Activated T-helper 2 cell treated with anti-CD3 and anti-CD28 coated beads, Interferon-gamma antibody, Interleukin-2, Interleukin-4, amounts not matched to agents 10 μg/mL and 5 μg/mL and 100 μg/mL, durations not matched to agents 14 hours and 24 hours and 36 hours (primary cell): ENCODE measurements at places on chromosomes 5 and 9. TPM values are rescaled to one million over a fixed set of nuclear protein-coding genes. Genes with fewer than 3 reads are reported as not detected.

DNA sequence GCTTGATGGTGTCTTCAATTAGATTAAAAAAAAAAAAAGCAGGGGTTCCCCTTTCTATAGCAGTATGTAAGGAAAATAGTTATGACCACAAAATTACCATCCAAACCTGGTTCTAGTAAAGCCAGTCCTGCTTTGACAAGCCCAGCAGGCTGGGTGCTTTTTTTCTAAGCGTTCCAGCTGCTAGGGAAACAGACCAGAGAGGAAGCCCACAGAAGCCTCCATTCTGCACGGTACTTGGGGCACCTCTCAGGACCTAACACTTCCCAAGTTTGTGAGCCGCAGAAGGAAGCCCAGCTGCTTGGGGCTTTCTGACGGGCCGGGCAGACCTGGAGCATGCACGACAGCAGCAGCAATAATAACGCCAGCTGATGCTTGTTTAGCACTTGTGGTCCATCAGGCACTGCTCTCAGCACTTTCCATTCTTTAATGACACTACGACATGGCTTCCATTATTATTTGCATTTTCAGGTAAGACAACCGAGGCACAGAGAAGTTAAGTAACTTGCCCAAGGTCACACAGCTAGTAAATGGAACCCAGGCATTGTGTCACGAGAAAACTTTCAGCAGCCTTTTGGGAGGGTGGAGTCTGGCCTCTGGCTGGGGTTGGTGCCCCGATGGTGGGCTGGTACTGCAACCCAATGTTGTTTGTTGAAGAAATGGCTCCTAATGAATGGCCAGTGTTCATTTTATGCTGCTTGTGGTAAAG is 15.4 kb downstream of the LMX1B start:
- DNase-seq, result no peak

IL4 gene
- 21.6 and 25.8 TPM in 2 replicates for total RNA-seq

DNA sequence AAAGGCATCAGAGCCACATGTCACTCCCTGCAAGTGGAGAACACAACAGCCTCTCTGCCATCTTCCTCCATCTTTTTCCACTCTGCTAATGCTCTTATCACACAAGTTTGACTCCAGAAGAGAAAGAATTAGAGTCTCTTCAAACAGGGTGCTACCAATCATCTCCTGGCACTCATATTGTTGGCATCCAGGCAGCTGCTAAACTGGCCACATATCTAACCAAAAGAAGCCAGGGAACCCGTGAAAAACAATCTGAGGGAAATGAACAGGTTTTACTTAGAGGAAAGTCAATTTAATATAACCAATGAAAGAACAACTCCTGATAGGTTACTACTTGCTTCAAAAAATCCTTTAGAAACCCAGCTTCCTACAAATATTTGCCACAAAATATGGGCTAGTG is 117.2 kb downstream of the SLC25A46 start:
- DNase-seq, result no peak

- DNase-seq, result no peak
Measured at GRCh38 chr5:169908864-169909263, 71.4 kb downstream of the INSYN2B start.

DNA sequence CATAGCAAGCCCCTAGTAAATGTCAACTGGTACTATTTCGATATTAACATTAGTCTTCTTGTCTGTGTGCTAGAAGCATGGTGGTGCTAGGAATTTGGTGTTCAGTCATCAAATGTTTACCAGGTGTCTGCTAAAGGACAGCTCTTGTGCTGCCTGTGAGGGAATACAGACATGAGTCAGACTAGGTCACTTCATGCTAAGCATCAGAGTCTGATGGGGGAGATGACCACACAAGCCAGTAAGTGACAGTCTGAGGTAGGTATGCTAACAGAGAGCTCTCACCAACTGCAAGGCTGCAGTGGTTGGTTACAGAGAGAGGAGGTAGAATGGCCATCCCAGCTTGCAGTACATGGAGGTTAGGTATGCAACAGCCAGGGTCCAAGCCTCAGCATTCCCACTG is 320.9 kb downstream of the CDK5RAP2 start:
- DNase-seq, result no peak

GRCh38 chr9:118674942-118675341 is 694.3 kb downstream of the BRINP1 start:
- no peak for DNase-seq

ARHGEF28 gene
- 0.05 and 0.11 TPM in 2 replicates for total RNA-seq

PALM2AKAP2 gene
- 0.57 TPM in 1 of 2 replicates, not detected in the other for total RNA-seq

- DNase-seq, result no peak
Measured at GRCh38 chr5:179169836-179170235, 109.7 kb downstream of the ZNF354C start.

SLC36A3 gene
- total RNA-seq, result not detected in 2 replicates

SLC1A3 gene
- total RNA-seq, result not detected in 2 replicates

SPAAR gene
- not detected in 2 replicates for total RNA-seq

GRCh38 chr9:112091810-112092209 is 83.3 kb downstream of the SUSD1 start:
- no peak for DNase-seq

NELFB gene
- total RNA-seq, result 71.4 and 72.6 TPM in 2 replicates

- DNase-seq, result no peak
Measured at GRCh38 chr9:119453490-119453911, 84.3 kb upstream of the BRINP1 start.

RMRP gene
- 5,290 and 6,583 TPM in 2 replicates for total RNA-seq

LHX6 gene
- total RNA-seq, result not detected in 2 replicates

DNA sequence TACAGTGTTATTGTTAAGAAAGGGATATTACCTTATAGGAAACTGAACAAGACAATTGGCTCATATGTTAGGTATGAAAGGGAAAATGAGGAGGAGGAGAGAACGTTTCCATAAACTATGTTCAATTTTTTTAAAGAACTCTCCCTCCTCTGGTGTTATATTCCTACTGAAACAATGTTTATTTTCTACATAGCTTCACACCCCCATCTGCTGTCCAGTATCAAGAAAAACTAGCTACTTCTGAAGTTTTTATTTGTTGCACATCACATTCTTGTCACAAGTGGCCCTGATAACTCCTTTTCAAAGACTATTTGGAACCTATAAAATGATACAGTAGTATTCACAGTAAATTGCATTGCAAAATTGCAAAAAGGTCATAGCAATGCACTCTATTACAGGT is 223.4 kb upstream of the FAM174A start:
- DNase-seq, result no peak

DNA sequence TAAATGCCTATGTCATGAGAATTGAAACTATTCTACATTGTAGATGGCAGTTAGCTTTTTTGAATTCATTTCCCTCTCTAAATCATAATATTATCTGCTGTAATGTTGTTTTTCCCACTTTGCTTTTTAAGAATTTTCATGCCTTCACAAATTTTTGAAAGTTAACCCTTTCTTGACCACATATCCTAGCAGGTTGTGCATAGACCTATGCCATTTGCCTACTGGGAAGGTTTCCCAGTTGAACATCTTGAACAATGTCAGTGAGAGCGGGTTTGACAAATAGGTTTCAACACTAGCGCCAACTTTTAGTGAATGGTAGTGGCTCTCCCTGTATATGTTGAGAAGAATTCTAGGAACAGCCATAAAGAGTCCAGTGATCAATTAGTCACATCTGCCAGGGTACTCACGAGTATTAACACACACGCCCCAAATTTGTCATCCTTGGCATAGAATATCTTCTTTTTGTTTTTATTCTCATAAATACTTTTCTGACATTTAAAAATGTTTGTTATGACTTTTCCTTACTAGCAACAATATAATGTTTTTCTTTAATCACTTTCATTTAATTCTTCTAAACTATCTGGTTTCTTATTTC is 307.6 kb downstream of the PJA2 start:
- no peak for DNase-seq

DNA sequence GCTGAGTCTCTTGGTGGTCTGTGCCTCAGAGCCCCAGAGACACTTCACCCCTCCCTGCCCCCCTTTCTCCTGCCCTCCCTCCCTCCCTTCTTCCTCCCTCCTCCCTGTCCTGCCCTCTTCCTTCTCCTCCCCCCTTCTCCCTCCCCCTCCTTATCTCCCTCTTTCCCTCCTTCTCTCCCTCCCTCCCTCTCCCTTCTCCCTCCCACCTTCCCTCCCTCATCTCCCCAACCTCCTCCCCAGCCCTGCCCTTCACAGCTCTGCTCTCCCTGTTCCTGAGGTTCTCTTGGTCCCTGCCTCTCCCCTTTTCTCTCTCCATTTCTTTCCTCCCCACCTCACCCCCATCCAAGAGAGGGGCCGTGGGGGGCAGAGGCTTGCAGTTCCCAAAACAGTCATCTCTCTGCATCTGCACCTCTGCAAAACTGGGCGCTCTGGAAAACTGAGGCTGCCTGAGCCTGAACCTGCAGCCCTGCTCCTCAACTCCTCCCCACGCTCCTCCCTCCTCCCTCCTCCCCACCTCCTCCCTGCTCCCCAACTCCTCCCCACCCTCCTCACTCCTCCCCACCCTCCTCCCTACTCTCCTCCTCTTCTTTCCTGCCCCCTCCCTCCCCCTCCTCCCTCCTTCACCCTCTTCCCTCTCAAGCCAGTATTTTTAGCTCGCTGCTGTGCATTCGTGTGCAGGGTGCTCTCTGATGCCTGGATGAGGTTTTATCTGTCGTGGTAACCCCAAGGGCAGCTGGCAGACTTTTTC is 219.1 kb downstream of the C9orf50 start:
- DNase-seq, result no peak

DNA sequence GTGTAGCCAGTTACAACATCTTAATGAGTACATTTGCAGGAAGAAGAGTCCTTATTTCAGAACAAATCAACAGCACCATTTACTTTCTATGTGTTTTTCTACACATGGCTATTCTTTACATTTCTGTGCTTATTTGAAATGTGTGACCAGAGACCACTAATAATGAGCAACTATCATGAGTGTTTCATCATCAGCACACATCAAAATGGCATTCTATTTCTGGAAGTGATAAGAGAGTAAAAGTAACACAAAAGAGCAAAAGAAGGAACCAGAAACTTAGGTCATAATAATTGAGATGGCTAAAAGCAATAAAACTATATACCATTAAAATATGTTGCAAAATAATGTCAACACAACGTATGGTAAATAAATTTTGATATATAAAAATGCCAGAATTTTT is 159.7 kb downstream of the PBX3 start:
- DNase-seq, result no peak

ADAMTS6 gene
- 1.4 and 1.7 TPM in 2 replicates for total RNA-seq

GRCh38 chr9:76662476-76663281 is 101.6 kb upstream of the PCA3 start:
- DNase-seq, result no peak

INSL4 gene
- not detected in 2 replicates for total RNA-seq

DNA sequence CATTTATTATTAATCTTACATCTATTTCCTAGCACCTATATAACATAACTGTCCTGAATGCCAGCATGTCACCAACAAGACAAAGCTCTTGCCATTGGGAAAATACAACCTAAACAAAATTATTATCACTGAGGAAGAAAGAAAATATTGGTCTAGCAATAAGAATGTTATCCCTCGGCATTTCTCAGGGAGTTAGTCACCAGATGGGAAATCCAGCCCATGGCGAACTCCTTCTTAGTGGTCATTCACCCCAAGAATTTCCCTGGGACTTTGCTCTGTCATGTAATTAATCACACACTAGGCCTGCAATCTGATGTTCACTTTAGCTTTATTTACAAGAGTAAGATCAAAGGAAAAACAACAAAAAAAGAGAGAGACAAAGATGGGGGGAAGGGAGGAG is 56.1 kb upstream of the TAS2R1 start:
- DNase-seq, result no peak

DNA sequence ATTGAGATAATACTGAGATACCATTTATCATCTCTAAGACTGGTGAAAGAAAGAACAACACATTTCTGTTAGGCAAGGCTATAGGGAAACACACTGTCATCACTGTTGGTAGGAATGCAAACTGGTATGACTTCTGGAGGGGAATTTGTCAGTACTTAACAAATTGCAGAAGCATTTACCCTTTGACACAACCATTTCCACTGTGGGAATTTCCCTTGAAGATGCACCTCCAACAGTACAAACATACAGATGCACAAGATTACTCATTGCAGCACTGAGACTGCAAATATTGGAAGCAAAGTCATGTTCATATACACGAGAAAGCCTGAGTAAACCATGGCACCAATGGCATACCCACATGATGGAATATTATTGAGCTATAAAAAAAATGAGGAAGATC is 17.6 kb downstream of the GM2A start:
- DNase-seq, result no peak

GRCh38 chr5:9864791-9865190 is 234.6 kb upstream of the TAS2R1 start:
- DNase-seq, result no peak

LNPEP gene
- 37.5 and 37.9 TPM in 2 replicates for total RNA-seq

ARHGEF37 gene
- total RNA-seq, result 1.1 and 1.6 TPM in 2 replicates

DNA sequence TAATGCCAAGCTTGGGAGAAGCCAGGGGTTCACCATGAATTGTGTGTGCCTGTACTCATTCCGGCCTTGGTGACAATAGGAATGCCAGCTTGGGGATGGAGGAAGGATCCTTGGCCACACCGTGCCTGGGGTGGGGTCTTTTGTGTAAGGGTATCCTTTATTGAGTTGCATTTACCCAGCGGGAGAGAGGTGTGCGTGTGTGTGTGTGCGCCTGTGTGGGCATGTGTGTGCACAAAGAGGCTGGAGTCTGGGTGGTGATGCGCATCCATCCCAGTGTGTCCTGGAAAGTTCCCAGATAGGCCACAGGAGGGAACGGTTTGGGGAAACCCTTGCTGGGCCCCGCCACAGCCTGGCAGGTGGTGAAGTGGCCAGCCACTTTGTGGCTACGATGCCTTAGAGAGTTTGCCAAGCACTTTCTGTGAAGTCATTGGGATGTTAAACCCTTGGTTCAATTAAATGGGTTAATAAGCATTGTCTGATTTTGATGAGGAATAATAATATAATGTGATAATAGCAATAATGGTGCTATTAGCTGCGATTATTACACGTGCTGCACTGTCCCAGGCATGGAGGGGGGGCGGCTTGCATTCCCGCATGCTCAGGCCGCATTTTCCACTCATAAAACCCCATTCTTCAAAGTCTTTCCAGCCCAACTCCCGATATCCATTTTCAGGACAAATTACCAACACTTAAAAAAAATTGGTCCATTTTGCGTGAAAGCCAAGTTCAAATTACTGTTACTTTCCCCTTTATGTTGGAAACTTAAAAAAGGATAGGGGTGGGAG is 13.7 kb downstream of the PITX1 start:
- DNase-seq, result no peak

- no peak for DNase-seq
Measured at GRCh38 chr5:96335873-96336272, 97.2 kb downstream of the PCSK1 start.

DNA sequence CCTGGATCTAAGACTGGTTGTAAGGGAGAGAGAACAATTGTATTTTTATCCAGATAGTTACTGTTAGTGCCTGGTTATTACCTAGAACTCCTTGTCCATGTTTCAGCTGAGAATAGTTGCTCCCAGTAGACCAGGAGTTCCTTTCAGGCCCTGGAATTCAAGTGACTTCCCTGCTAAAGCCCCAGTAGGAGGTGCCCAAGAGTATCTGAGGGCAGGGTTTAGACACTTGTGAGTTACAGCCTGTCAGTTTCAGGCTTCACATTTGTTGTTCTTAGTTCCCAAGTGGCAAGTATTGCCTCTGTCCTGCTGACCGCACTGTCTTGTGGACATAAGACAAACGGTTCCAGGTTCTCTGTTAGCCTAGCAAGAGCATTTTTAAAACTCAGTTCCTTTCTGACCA is 743.9 kb upstream of the SEMA6A start:
- DNase-seq, result no peak
